ENCODE measurements at places on chromosomes 2 and 18.

DNA sequence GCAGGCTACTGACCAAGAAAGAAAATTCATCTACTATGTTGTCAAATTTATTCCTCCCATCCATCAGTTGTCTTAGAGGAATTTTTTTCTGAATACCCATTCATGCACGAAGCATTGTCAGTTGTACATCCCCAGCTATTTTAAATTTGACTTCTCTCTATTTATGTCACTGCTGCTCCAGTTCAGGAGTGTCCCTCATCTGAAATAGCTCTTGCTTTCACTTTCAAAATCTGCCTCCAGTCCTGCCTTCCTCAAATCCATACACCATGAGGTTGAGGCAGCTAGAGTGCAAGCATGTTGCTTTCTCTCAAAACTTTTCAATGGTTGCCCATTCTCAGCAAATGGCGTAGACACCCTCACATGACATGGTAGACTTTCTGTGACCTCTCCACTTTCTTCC is 335.4 kb upstream of the CDH2 start:
- DNase-seq = no peak

- no peak for DNase-seq
Measured at GRCh38 chr18:26327062-26327461, 100.8 kb downstream of the TAF4B start.

GRCh38 chr18:2971741-2972552 is 41.0 kb downstream of the LPIN2 start:
- DNase-seq = peak; percentile 41

GRCh38 chr2:69985688-69986087 is 24.3 kb upstream of the ASPRV1 start:
- DNase-seq = no peak

DNA sequence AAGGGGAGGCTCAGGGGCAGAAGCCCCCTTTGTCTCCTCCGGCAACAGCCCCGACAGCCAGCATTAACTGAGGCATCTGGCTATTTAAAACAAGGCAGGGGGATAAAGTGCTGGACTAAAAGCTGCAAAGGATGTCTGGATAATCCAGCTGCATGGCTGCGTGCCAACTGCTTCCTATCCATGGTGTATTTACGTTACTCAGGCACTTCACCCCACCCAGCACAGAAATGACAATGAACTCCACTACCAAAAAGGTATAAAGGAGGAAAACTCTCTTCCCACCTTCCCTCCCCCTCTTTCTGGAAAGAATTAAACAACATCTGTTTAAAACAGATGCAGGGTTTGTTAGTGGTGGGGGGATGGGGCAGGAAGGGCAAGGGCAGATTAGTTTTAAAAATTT is 82.5 kb downstream of the SPRED2 start:
- no peak for DNase-seq

DNA sequence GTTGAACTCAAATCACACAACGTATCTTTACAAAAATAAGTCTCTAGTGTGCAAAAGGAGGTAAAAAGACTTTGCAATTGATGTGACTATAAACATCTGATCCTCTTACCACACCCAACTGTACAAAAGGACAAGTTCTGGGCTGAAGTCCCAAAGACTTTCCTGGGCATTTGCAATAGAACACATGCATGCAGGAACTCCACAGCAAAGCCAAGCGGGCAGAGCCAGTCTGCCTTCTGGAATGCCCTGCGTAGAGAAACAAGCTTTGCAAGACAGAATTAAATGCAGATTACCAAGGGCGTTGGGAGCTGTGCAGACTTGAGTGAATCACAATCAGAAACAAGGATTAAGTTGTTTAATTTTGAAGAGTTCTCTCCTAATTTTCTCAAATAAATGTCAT is 208.4 kb upstream of the ZNF521 start:
- no peak for DNase-seq

DNA sequence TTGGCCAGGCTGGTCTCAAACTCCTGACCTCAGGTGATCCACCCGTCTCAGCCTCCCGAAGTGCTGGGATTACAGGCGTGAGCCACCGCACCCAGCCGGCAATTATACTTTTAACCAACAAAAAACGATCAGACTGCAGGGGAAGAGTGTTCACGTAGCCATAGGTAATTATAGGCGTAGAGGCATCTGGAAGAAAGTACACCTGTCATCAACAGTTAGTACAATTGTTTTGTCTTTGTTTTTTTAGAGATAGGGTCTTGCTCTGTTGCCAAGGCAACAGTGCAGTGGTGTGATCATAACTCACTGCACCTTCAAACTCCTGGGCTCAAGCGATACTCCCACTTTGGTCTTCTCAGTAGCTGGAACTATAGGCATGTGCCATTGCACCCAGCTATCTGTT is 20.0 kb downstream of the ST3GAL5 start:
- no peak for DNase-seq

DNA sequence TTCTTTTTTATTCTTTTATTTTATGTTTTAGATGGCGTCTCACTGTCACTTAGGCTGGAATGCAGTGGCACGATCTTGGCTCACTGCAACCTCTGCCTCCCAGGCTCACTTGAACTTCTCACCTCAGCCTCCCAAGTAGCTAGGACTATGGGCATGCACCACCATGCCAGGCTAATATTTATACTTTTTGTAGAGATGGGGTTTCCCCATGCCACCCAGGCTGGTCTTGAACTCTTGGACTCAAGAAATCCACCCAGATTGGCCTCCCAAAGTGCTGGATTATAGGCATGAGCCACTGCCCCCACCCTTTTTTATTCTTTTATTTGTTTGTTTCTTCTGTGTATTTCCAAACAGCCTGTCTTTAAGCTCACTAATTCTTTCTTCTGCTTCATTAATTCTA is 306.7 kb upstream of the THUMPD2 start:
- DNase-seq = no peak

DNA sequence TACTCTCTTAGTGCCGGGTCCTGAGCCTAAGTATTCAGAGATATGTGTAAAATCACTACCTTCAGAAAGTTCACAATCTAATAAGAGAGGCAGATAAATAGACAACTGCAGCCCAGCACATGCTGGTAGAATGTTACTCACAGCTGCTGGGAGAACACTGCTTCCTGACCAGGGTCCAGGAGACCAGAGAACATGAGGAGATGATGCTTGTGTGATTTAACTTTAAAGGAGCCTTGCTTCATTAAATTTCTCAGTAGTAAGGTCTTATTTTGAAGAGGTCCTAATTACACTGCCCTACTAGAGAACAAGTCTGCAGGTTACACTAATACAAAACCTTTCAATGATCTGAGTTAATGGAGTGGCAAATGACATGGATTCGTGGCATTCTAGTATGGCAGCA is 209.9 kb upstream of the TRIB2 start:
- DNase-seq = no peak

DNA sequence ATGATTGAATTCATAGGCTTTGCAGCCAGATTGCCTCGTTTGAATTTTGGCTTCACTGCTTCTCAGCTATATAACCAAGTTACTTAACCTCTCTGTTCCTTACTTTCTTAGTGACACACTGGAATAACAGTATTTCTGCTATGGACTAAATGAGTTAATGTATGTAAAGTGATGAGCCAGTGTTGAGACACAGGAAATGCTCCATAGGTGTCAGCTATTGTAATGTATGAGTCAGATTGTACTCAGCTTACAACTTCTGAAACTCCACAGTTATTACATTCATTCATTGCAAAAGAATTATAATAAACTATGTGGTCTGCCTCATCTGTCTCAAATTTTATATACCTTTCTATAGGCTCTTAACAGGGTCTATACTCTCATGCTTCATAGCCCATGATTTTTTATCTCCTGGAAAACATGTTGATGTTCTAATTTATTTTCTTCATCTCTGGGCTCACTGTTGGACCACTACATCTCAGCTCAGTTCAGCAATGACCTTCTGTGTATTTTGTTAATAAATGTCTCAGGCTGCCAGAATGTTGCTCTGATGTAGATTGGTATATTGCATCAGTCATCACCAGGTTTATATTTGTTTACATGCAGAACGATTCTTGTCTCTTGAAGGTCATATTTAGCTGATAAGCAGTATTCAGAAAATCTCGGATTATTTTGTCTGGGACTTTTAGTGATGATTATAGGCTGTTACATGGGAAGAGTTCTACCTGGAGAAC is 76.2 kb downstream of the MAP3K20 start:
- no peak for DNase-seq

GRCh38 chr2:106269591-106270291 is 75.6 kb upstream of the UXS1 start:
- peak; percentile 11 for DNase-seq

DNA sequence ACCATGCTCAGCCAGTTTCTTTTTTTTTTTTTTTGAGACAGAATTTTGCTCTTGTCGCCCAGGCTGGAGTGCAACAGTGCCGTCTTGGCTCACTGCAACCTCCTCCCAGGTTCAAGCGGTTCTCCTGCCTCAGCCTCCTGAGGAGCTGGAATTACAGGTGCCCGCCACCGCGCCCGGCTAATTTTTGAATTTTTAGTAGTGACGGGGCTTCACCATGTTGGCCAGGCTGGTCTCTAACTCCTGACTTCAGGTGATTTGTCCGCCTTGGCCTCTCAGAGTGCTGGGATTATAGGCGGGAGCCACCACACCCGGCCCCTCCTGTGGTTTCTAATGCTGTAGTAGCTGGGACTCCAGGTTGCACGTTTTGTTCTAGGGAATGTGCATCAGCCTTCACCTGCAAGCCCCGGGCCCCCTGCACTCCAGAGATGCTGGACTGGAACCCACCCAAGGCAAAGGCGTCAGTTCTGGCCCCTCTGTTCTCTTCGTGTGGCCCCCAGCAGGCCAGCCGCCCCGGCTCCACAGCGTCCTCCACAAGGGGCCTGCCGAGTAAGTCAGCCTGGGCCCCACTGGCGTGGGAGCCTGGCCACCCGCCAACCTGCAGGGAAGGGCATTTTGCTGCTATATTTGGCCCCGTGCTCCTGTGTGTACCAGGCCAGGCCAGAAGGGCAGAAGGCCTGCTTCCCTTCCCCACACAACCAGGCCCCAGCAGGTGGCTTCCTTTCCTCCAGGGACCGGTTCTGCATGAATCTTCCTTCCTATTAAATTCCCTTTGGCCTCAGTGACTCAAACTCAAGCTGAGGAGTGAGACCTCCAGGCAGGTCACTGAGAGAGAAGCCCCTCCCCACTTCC is 25.7 kb upstream of the B3GNT7 start:
- no peak for DNase-seq

DNA sequence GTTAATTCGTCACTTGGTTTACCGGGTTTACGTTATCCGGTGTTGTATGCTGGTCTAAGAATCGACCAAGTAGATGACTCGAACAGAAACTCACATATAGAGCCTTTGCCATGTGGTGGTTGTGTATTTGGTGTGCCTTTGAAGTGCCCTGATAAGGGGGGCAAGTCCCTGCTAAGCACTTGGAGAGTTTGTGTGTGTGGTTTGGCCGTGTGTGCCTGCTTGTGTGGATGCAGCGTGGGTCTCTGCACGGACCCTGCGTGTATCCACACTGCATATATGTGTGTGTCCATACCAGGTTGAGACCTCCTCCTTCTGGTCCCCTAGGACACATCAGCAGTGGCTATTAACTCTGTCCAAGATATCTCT is 2.4 kb upstream of the CELF4 start:
- no peak for DNase-seq

GRCh38 chr2:106703161-106703560 is 182.8 kb downstream of the ST6GAL2 start:
- DNase-seq = no peak

GRCh38 chr2:61645911-61646310 is 107.8 kb upstream of the XPO1 start:
- DNase-seq = no peak

GRCh38 chr2:37464067-37464466 is 119.6 kb downstream of the QPCT start:
- no peak for DNase-seq

- no peak for DNase-seq
Measured at GRCh38 chr2:143480086-143480485, 350.9 kb downstream of the ARHGAP15 start.

- DNase-seq = no peak
Measured at GRCh38 chr2:12168791-12169388, 422.5 kb downstream of the LPIN1 start.

DNA sequence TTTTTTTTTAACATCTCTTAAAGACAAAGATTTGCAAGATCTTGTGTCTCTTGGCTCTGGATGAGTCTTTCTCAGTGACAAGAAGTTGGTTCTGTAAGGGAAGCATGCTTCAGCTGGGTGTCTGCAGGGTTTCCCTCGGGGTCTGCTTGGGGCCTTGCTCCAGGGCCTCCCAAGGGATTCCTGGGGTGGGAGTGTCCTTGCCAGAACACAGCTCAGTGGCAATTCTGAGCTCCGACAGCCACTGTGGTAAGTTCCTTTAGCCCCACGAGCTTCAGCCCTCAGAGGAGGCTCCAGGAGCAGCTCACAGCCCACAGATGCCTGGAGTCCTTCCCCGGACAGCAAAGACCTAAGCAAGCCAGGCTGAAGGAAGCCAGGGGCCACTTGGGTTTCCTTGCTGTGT is 52.4 kb downstream of the EMX1 start:
- no peak for DNase-seq

DNA sequence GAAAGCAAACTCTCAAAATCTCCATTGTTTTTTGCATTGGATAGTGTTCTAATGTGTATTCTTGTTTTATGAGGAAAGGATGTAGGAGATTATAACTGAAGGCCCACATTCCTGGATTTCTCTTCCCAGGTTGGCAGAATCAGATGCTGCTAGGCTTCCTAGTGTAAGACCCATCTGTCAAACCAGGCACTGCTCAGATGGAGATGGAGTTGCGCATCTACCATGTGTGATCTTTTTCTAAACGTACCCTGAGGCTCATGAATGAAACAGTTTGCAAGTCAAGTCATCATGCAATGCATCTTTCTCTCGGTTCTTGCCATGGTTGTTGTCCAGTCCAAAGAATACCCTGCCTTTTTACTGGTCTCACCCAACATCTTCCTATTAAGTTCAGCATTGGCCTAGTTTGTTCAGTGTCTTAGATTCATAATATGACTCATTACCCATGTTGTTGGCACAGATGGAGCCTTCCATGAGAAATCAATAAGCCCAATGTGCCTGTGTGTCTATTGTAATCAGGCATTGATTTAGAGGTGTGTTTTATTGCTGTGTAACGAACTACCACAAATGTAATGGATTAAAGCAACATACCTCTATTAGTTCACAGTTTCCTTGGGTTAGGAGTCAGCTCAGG is 127.4 kb downstream of the NYAP2 start:
- DNase-seq = no peak

GRCh38 chr2:192645811-192646598 is 451.3 kb upstream of the TMEFF2 start:
- DNase-seq = no peak

DNA sequence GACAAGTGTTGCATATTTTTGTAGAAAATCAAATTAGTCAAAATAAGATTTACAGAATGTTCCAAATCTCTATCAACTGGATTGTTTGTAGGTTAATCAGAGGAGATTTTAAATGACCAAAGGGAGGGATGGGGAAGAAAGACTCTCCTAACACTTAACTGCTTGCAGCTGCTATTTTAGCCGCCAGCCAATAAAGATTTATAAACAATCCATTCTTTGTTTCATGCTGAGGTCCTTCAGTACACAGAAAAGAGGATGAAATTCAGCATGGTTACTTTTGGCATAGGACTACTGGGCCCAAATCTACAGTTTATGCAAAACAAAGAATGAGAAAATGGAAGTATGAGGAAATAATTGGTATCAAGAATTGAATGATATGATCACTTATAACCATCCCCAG is 86.4 kb upstream of the FN1 start:
- DNase-seq = no peak
